ENCODE measurements at places on chromosomes 12 and 14.

GRCh38 chr12:29054858-29055663 is 94.0 kb upstream of the FAR2 start:
- no peak for DNase-seq

- DNase-seq: no peak
Measured at GRCh38 chr12:56021889-56022497, 1.1 kb downstream of the IKZF4 start.

DNA sequence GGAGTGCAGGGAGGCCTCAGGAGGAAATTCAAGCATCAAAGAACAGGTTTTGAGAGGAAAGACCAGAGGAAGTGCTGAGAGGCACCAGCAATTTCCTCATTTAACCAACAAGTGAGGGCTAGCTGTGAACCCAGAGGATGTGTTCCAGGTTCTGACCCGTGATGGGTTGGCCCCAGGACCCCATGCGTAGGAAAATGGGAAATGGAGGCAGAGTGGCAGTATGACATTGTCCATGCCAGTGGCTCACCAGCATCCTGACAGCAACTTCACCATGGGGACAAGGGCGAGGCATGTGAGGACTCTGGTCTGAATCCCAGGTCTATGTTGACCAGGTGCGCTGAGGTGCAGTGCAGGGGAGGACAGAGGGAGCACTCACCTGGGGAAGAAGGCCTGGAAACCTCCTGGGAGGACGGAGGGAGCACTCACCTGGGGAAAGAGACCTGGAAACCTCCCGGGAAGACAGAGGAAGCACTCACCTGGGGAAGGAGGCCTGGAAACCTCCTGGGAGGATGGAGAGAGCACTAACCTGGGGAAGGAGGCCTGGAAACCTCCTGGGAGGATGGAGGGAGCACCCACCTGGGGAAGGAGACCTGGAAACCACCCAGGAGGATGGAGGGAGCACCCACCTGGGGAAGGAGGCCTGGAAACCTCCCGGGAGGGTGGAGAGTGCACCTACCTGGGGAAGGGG is 6.7 kb upstream of the CACNA2D4 start:
- no peak for DNase-seq

- no peak for DNase-seq
Measured at GRCh38 chr14:87916103-87916885, 76.7 kb downstream of the GALC start.

- DNase-seq: no peak
Measured at GRCh38 chr14:105577314-105577861, 51.0 kb downstream of the TMEM121 start.

GRCh38 chr14:89440986-89441909 is 24.2 kb upstream of the FOXN3 start:
- DNase-seq: no peak

DNA sequence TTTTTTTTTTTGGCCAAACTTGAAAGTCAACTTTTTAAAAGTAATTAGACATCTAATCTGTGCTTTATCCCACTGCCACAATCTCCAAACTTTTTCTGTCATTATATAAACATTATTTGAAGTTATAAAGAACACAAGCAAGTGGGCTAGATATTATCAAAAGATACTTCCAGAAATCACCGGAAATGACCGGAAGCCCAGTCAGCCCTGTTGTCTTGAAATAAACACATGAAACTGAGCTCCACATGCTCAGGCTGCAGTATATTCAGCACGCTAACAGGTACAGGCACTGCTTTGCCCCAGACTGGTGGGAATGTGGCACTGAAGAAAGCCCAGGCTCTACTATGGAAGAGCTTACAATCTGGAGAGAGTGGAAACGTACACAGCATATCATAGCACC is 158.9 kb upstream of the PLEKHG7 start:
- no peak for DNase-seq

DNA sequence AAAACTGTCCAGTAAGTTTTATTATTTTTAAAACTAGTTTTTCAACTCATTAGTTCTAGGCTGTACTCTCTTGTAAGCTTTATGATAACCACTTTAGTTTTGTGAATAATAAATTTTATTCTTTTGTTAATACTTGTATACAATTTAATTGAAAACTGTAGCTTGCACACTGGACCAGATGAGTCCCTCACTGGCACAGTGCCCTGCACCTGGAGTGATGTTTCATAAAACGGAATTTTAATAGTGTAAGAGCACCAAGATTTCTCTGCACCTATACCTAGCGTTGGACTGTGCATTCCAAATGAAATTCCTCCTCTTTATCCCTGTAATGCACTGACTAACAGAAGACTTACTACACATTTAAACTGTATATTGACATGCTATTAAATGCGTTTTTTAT is 80.8 kb downstream of the PRIMA1 start:
- no peak for DNase-seq

DNA sequence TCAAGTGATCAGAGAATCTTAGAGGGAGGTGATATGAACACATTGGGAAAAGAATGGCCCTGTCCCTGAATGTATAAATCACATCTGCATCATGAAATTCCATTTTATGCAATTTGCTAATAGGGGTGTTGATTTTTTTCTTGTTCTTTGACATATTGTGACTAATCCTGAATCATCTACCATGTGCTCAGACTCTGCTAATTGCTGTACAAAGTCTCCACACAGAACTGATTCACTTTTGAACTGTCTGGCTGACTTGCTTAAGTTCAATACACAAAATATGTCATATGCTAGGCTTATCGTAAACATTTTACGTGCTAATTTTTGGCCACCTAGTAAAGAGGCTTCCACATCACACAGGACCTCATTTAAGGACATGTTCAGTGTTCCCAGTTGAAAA is 2.6 kb downstream of the TMEM132D start:
- DNase-seq: no peak

- DNase-seq: no peak
Measured at GRCh38 chr12:77619425-77619824, 211.3 kb upstream of the NAV3 start.

- DNase-seq: no peak
Measured at GRCh38 chr12:64691227-64691794, 67.9 kb downstream of the GNS start.

DNA sequence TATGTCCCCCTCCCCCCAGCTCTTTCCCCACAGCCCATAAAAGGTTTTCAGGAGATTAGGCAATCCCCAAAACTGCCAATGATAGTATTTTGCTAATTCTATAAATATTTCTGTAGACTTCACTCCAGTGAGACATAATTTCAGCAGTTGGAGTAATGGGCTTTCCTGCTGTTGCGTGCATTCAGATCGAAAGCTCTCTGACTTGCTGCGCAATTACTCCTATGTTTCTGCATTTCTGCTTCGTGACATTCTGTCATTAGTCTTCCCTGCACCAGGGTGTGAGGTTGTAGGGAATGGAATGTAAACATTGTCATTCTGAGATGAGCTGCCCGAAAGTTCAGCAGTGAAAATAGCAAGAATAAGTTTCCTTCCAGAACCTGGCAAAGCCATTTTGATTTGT is 58.2 kb downstream of the SAMD4A start:
- DNase-seq: no peak

- no peak for DNase-seq
Measured at GRCh38 chr14:104429291-104429861, 150.2 kb upstream of the C14orf180 start.

DNA sequence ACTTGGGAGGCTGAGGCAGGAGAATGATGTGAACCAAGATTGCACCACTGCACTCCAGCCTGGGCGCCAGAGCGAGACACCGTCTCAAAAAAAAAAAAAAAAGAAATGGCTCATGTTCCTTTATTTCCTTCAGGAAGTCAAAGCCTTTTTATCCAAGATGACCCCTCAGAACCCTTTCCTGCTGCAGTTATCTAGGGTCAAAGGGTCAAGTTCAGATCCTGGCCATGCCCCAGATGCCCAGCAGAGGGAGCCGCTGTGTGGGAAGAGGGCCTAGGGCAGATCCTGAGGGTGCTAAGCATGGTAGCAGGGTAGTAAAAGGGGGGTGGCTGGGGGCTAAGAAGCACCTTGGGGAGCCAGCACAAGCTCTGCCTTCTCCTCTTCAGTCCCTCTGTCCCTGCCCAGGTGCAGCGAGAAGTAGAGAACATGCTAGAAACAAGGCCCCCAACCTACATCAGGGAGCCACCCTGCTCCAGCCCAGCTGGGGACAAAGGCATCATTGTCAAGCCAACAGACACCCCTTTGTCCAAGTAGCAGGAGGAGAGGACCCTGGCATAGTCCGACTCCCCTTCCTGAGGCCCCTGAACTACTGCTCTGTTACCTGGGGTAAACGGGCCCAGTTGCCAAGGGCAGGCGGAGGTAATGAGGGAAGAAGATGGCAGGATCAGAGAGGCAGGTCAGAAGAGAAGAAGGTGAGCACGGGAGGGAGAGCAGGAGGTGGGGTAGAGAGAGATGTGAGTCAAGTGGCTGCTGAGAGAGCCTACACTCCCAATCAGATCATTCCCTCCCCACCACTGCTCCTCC is 6.5 kb downstream of the NFE2 start:
- DNase-seq: peak; percentile 41

DNA sequence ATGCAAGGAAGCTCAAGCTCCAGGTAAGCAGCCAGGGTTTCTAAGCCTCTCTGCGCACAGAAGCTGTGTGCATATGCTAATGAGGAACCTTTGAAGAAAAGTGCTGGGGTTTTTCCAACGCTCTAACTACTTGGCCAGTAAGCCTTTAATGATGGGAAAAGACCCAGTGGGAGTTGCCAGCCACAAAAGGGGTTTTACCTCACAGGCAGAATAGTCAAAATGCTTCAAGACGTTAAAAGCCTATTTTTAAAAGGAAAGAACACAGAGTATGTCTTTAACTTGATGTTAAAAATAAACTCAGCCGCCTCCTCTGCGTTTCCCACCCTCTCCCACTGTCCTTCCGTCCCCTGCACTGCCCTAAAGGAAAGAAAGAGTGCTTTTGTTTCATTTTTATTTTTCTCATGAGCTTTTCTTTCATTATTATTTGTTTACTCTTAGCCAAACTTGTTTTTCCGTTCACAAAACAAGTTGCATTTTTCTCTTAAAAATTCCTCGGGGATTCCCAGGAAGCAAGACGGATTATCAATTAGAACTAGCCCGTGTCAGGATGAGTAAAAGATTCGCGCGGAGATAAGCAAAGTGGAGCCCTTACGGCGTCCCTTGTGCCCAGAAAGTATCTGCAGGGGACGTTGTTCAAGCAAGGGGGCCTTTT is 209.8 kb upstream of the NUDT4 start:
- no peak for DNase-seq

DNA sequence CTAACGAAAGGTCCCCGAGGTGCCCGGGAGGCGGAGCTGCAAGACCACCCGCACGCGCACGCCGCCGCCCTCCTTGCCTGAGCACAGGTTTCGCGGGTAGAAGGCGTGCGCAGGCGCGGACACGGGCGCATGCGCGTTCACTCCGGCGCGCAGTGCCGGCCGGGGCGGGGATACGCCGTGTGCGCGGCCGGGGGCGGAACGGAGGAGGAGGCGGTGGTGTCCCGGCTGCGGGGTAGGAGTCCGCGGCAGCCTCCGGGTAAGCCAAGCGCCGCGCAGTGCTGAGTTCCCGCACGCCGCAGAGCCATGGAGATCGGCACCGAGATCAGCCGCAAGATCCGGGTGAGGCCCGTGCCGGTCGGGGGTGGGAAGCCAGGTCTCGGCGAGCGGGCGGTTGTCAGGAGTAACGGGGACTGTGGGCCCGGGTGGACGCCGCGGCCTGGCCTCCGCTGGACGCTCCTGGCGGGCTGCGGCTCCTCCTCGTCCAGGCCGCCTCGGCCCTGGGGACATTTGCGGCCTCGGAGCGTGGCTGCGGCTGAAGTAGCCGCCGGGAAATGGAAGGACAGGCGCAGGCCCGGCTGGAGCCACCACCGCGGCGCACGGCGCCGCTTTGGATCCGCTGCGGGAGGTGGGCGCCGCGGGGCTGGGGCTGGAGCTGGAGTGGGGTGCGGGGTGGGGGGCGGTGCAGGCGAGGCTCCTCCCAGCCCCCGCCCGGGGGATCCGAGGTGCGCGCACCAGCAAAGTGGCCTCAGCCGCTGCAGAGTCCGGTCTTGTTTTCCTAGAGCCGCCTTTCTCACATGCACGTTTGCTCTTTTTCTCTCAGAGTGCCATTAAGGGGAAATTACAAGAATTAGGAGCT is at the start of gene ZC3H14:
Gene ZC3H14 (plus strand): TSS at position 207 of the 856 bp plus-strand sequence. CDS start 97 bp downstream, at position 304.
- DNase-seq: peak; percentile 81

- no peak for DNase-seq
Measured at GRCh38 chr12:57231276-57232021, 1.9 kb downstream of the SHMT2 start.

- DNase-seq: no peak
Measured at GRCh38 chr12:6638305-6638704, 2.5 kb upstream of the LPAR5 start.

Measured in T-helper 2 cell (primary cell).